ENCODE measurements at places on chromosomes 1 and 21.

DNA sequence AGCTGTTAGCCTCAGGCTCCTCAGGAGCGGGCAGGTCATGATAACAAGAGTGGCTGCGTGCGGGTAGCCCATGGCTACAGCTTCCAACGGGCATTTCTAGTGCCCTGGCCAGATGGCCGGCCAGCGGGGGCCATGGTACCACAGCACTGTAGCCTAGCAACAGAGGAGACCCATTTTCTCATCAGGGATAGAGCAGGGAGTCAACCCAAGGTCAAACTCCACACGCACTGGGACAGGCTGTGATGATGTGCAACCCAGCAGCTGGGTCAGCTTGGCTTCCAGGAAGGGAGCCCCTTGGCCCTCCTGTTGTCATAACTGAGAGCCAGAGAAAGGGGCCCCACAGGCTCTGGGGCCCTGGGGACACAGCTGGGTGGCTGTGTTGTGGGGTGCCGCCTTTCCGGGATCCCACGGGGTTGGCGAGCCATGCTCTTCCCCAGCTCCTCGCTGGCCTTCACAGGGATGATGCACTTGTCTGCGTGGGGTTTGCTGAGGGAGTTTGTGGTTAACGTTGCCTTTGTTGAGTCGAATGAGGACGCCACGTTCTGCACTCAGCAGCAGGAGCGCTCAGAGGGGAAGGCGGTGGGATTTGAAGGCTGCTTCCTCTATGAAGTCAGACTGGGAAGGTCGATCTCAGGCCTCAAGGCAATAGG lies 46.3 kb downstream of the COL18A1 start:
- no peak for DNase-seq

GRCh38 chr1:173122344-173122935 lies 71.7 kb upstream of the TNFSF18 start:
- no peak for DNase-seq

DNA sequence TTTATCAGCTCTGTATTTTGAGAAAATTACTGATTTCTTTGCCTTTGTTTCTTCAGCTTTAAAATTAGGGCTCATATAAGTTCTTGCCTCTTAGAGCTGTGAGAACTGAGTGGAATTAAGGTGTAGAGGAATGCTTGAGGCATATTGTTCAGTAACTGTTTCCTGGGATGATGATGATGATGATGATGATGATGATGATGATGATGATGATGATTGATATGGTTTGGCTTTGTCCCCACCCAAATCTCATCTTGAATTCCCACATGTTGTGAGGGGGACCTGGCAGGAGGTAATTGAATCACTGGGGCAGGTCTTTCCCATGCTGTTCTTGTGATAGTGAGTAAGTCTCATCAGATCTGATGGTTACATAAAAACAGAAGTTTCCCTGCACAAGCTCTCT lies 118.7 kb downstream of the CHRM3 start:
- no peak for DNase-seq

GRCh38 chr1:10059342-10059718 lies 26.6 kb downstream of the UBE4B start:
- DNase-seq = no peak

DNA sequence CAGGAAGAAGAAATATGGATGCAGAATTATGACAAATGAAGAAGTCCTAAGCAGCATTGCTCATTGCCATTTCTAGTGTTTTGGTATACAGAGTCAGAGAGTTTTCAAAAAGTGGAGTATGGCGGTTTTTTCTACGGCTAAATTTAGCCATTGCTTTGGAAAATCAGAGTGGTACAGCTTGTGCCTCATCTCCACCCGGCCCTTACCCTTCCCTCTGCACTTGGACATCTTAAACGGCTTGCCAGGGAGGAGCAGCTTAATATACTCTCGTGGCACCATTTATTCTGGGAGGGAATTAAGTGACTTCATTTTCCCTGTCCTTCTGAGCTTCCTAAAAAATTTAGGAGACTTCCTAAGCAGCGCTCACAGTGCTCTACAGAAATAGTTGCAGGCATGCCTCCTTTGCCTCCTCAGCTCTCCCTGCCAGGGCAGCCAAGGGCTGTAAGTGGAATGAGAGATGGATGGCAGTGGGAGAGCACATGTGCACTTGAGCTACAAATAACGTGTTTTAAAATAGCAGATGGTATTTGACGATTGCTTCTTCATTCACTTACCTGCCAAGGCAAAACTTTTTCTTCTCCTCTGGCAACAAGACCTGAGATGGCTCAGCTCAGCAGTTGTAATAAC lies 51.5 kb upstream of the VAMP3 start:
- no peak for DNase-seq

GRCh38 chr1:118148034-118148433 lies 37.0 kb downstream of the SPAG17 start:
- DNase-seq = no peak

GRCh38 chr1:192527950-192528349 lies 47.6 kb upstream of the RGS1 start:
- DNase-seq = no peak

- DNase-seq = no peak
Observed at GRCh38 chr1:76287917-76288316, 213.4 kb downstream of the ST6GALNAC3 start.

GRCh38 chr1:209652873-209653401 lies 712 bp upstream of the LAMB3 start:
- no peak for DNase-seq

- DNase-seq = no peak
Observed at GRCh38 chr1:56187405-56187804, 392.0 kb downstream of the PLPP3 start.

- peak; percentile 4 for DNase-seq
Observed at GRCh38 chr1:172180501-172181285, 239.8 kb upstream of the C1orf105 start.

DNA sequence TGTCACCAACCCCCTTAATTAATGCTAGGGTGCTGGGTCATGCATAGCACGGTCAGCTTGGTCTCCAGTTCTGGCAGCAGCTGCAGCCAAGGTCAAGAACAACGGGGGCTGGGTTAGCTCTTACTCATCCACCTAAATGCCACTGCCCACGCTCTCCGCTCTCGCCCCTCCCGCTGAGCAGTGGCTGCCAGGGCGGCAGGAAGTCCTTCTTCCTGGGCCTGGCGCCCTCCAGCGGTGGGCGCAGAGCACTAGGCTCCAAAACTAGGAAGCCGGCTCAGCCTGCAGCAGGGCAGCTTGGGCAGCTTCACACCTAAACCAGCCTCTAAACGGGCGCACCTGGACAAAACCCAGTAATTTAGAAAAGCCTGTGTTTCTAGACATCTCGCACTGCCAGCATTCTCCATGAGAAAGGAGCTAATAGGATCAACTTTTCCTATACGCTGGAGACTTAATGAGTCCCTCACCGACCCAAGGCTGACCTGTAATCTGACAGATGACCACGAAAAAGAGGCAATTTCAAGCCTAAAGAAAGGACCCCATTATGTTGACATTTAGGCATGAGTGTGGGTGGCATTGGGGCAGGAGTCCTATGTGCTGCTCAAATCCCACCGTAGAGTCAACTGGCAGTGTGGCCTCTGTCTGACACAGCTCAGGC lies 78.4 kb upstream of the LRRN2 start:
- peak; percentile 36 for DNase-seq
